HFFc6 (cell line): ENCODE measurements at places on chromosomes 12 and 14.
A peak's percentile ranks its signal among the peaks of the same experiment; 100 is the strongest.

GRCh38 chr12:60947533-60947932 lies 1312.7 kb upstream of the USP15 start:
- DNase-seq, result no peak

GRCh38 chr12:51392556-51393237 lies 1.5 kb upstream of the GALNT6 start:
- peak; percentile 49 for DNase-seq

DNA sequence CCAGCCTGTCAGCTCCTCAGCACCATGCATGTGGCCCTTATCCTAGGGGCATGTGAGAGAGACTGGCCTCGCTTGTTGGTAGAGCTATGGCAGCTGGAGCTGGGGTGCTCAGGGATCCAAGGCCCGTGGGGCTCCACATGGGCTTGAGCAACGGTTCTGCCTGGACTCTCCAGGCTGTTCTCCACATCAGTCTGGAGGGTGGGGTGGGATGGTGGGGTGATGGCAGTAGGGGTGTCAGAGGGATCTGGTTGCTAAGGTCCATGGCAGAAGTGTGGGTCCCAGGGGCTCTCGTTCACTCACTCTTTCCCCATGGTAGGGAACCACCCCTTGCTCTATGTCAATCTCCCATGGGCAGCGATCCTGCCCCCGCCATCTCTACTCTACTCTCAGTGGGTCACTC lies 622.6 kb downstream of the LRFN5 start:
- no peak for DNase-seq

DNA sequence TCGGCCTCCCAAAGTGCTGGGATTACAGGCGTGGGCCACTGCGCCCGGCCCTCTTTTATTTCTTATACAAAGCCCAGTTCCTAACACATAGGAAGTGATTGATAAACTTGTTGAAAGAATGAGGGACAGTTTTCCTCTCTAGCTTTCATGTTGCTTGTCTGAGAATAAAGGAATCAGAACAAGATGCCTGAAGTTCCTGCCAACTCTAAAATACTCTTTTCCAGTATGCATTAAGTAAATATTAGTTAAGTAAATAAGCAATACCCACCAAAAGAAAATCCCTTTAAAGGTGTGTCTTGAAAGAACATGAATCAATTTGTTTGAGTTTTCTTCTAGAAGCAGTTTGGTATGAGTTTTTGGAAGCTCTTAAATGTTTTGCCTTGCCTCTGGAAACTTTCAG lies 24.4 kb upstream of the CD27 start:
- DNase-seq, result no peak

GRCh38 chr12:90548595-90548994 lies 406.4 kb downstream of the CCER1 start:
- DNase-seq, result no peak
